Activated T-cell treated with anti-CD3 and anti-CD28 coated beads for 4 hours (primary cell): ENCODE measurements at places on chromosomes 4 and X.

GRCh38 chr4:25976780-25977179, 62.8 kb downstream of the SMIM20 start:
- DNase-seq, result no peak

DNA sequence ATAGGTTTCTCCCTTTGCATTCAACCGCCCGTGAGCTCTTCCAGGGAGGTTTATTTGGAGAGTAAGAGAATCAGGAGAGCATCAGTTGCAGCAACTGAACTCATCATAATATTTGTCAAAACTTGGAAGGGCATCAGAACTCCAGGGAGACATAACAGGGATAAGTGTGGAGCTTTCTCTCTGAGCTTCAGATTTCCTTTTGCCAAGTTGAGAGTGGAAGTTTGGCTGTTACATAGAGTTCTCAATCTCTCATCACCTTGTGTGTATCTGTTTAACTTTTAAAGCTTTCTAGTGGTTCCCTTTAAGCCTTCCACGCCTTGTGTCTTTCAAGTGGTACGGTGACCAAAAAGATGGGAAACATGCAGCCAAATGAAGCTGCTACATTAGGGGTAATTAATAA, 18.8 kb downstream of the BMP3 start:
- DNase-seq, result no peak

GRCh38 chrX:39819921-39820849, 277.6 kb downstream of the BCOR start:
- no peak for DNase-seq

GRCh38 chr4:76688619-76689144, 209.3 kb downstream of the SOWAHB start:
- no peak for DNase-seq

- no peak for DNase-seq
Observed at GRCh38 chr4:42331914-42332368, 65.3 kb upstream of the SHISA3 start.

- peak; percentile 58 for DNase-seq
Observed at GRCh38 chr4:56821381-56822243, at the start of gene SPINK2. TSS of gene SPINK2 (minus strand) at chr4:56821701. CDS start at chr4:56821662, 39 bp downstream.

DNA sequence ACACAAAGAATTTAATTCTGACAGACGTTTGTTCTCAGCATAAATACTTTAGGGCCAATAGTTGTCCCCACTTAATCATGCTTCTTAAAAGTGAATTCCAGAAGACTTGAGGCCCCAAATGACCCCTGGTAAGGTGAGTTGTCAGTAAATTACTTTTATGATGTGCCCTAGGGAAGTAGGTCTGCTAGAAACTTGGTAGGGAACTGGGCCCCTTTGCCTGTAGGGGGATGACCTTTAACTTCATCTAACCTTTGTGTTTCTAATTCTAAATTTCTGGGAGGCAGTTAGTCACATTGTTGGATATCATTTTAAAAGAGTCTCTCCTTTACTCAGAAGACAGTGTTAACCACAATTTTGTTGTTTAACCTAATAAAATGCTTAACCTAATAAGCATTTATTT, 28.8 kb downstream of the HHIP start:
- no peak for DNase-seq

GRCh38 chr4:94488670-94489069, 36.9 kb downstream of the PDLIM5 start:
- no peak for DNase-seq

GRCh38 chrX:147699061-147699460, 212.7 kb upstream of the FMR1 start:
- DNase-seq, result no peak

GRCh38 chrX:136376713-136377112, 76.0 kb downstream of the ADGRG4 start:
- no peak for DNase-seq

DNA sequence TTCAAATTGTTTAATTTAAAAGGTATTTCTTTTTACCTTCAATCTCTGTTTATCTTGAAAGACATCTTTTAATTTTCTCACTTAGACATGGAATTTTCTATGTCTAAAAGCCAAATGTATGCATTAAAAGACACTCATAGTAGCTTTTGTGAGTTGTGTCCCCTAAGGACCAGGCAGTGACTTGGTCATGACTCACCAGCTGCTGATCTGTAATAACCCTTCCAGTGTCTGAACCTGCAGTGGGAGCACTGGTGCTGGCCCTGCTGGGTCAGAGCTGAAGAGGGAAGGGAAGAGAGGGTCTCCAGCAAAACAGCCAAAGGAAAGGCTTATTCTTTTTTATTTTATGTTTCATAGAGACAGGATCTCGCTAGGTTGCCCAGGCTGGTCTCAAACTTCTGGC, 31.1 kb upstream of the SH3D19 start:
- no peak for DNase-seq

GRCh38 chr4:18858229-18858922, 836.8 kb upstream of the LCORL start:
- no peak for DNase-seq

GRCh38 chr4:113659127-113659526, 102.4 kb downstream of the CAMK2D start:
- no peak for DNase-seq

DNA sequence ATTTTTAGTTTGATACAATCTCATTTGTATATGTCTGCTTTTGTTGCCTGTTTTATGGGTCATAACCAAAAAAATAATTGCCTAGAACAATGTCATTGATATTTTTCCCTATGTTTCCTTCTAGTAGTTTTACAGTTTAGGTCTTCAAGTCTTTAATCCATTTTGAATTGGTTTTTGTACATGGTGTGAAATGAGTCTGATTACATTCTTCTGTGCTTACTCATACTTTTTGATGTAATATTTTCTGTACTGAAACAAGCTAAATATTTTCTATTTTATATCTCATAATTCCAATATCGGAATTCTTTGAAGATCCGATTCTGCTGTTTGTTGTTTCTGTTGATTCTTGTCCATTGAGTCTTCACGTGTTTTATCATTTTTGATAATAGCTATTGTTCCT, 10.6 kb downstream of the TMEM156 start:
- no peak for DNase-seq

DNA sequence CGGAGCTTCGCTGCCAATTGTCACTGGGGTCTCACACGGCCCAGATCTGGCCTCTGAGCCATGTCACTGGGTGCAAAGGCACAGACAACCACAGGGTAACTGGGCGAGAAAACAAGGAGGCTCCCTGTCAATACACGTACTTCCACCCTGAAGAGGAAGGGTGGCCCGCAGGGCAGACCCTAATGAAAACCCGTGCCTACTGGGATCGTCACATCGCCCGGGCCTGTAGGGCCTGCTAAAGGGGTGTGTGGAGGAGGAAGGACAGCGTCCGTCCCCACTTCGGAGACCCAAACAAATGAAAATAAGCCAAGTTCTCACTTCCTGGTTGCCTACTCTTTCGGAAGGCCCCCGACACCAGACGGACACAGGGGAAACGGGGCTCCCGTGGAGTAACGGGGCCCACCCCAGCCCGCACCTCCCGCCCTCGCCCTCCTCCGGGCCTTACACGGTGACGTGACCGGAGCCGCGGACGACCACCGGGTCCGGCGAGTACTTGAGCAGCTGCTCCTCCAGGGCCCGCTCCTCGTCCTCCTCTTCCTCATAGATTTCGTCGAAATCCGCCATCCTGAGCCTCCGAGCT, 578 bp downstream of the CHIC2 start:
- peak; percentile 10 for DNase-seq

GRCh38 chrX:8432396-8432795, 32.2 kb upstream of the VCX3B start:
- no peak for DNase-seq

GRCh38 chr4:74329307-74329706, 21.0 kb downstream of the EPGN start:
- DNase-seq, result no peak

- DNase-seq, result no peak
Observed at GRCh38 chrX:68978655-68979054, 149.8 kb downstream of the EFNB1 start.

- no peak for DNase-seq
Observed at GRCh38 chr4:7793186-7793585, 146.5 kb downstream of the AFAP1 start.

DNA sequence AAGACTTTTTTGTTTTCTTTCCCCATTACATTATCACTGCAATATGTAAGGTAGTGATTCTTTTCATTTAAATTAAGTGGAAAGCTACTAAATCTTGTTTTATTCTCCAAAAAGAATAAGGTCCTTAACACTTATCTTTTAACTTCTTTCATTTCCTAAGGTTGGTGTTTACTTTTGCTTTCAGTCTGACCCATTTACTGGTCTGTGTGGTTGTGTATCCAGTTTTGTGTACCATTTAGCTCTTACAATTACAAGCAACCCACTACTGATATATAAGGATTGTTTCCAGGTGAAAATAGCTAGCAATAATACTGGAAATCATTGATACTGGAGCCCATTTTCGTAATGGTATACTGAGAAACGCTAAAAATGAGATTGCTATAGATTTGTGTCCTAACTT, 123.1 kb upstream of the CXorf66 start:
- no peak for DNase-seq

DNA sequence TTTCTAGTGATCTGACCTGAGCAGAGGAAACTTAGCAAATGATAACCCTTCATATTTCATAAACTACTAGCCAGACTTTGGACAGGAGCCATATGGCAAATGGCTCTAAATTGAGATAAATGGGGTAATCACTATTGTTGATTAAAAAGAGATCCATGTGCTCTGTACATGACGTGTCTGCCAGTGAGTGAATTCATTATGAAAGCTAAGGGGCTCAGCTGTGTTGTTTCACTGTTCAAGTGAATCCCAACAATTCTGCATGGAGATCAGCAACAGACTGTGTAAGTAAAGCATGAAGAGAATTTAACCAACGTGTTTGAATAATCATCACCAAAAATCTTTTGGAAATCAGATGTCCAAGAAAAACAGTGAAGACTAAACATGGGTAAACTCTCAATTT, 9.5 kb upstream of the QRFPR start:
- no peak for DNase-seq

DNA sequence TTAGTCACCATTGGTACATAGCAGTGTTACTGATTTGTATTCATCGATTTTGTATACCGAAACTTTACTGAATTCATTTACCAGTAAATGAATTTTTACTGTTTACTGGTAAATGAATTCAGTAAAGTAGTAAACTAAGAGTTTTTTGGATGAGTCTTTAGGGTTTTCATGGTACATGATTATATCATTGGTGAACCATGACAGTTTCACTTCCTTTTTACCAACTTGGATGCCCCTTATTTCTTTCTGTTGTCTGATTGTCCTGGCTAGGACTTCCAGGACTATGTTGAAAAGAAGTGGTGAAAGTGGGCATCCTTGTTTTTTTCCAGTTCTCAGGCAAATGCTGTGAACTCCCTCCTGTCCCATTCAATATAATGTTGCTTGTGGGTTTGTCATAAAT, 494.9 kb downstream of the GALNTL6 start:
- no peak for DNase-seq

GRCh38 chr4:75786938-75787337, 62.6 kb downstream of the USO1 start:
- no peak for DNase-seq

DNA sequence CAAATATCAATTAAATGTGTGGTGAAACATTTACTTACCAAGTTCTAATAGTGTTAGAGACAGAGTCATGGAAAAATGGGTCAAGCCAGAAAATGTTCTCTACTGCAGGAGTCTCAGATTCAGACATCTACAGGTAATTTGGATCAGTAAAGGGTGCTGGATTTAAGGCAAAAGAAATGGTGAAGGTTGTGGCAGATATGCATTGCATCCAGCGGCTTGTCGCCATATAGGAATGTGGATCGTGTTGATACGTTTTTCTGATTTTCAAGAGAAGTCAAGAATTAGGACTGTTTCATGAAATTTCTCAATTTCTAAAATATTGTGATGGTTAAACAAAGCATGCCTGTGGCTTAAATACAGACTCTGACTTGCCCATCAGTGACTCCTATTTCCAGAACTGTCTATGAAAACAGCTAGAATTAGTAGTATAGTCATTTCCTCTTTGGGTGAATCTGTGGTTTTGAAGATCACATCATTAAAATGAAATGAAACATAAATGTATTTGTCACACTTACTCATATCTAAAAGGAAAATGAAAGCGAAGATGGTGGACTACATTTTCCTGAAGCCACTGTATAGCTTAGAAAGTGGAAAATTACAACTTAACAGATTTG, 110.1 kb upstream of the VEGFC start:
- no peak for DNase-seq

DNA sequence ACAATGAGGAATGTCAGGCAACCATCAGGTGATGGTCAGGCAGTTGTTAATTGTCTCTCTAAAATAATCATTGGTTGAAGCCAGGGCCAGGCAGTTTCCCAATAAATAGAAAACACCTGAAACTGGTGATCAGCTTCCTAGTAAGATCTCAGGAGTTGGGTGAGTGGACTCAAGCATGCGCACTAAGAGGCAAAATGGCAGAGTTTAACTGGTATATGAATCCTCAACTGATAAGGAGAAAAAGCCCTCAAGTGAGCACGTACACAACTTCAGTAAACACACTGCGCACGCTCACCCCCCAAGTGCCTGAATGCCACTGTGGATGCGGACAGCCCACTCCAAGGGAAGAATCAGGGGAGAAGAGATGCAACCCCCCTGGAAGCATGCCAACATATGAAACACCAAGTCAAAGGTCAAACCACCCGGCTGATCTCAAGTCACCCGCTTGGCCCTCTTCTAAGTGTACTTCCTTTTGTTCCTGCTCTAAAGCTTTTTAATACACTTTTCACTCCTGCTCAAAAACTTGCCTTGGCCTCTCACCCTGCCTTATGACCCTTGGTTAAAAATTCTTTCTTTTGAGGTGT, 39.9 kb downstream of the LNX1 start:
- DNase-seq, result no peak

GRCh38 chr4:146450524-146450923, 71.2 kb downstream of the SLC10A7 start:
- DNase-seq, result no peak

- DNase-seq, result no peak
Observed at GRCh38 chrX:1754077-1754476, 139.2 kb downstream of the ASMT start.

DNA sequence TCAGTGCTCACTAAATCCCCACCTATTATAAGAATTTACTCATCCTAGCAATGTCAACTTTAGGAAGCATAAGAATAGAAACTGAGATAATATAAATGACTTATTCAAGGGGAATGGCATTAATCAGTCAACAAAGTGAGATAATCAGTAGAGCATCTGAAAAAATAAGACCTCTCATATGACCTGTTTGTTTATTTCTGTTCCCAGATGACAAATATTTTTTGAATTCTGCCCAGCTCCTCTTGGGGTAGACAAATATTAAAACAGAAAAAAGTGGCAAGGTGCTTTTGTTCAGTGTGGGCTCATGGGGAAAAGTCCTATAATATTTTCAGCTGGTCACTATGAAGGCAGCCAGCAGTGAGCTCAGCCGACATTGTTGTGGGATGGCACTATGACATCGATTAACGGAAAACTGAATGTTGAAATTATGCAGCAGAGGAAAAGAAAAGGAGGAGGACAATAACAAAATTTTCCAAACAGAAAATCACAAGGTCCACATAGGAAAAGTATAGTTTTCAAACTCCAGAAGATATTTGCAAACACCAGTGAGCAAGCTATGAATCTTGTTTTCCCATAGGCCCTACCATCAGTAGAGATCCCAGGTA, 109.6 kb downstream of the ANXA3 start:
- no peak for DNase-seq
